ENCODE measurements at places on chromosomes 3 and 15.

DNA sequence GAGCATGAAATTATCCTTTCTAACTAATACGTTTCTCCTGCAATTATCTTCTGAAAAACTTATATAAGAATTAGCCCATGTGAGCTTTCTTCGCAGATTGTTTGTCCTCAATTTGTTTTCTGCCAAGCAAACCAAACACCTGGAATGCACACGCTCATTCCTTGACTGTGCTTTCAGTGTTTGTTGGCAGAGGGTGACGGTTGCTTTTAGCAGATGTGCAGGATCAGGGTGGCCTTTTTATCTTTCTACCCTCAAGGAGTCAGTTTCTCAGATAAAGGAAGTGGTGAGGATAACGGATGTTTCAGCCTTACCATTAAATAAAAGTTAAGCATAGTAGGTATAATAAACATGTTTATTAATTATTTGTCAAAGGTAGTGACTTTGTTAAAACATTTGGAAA is 15.2 kb downstream of the ARPP21 start:
- no peak for DNase-seq

DNA sequence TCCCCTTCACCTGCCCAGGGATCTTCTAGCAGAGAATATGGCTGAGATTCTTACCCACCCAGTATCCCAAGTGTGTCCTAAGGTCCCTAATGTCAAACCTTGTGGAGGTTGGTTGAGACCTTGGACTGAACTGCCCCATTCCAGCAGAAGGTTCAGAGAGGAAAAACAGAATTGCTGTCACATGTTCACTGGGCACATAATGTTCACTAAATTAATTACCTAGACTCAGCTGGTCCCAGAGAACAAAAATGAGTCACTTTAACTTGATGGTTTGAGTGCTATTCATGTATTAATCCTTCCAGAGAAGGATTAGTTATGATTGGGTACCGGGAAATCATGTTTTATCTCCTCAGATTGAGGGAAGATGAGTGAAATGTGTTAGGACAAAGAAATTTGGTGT is 171.3 kb upstream of the GADL1 start:
- no peak for DNase-seq

DNA sequence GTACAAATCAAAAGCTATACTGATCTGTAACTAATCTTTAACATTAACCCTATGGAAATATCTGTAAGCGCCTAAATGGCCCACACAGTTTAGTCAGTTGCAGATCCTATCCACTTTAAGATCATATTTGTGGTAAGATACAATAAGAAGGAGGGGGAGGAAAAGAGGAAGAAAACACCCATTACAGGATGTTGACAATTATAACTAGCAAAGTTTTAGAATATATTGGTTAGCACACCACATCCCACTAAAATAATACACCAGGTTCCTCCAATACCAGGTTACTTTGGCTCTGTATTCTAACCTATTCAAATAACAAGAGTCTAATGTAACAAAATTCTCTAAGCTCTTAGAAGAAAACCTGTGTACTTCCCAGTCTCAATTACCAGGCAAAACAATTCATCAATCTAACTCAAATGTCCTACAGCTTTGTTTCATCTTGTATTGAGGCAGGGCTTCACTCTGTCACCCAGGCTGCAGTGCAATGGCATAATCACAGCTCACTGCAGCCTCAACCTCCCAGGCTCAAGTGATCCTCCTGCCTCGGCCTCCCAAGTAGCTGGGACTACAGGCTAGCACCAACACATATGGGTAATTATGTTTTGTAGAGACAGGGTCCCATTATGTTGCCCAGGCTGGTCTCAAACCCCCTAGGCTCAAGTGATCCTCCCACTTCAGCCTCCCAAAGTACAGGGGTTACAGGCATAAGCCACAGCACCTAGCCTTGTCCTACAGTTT is 4.2 kb downstream of the SLC4A7 start:
- no peak for DNase-seq

GRCh38 chr3:168625477-168625876 is 529.8 kb upstream of the GOLIM4 start:
- DNase-seq, result no peak

- DNase-seq, result no peak
Measured at GRCh38 chr15:45354711-45355110, 23.6 kb downstream of the GATM start.

DNA sequence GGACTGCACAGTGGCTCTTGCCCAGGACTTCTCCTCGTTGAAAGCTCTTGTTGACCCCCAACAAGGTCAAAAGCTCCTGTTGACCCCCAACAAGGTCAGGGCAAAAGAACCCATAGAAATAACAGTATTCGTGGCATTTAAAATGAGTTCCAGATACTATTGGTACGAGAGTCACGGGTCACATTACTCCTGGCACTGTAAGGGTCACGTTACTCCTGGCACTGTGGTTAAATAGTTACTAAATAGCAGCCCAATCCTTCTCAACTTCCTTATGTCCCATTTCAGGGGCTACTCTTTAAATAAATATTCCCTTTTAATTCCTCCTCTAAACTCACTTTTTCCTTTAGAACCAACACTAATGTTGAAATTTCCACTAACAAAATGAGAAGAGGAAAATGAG is 18.2 kb upstream of the ADCY5 start:
- DNase-seq, result no peak

- no peak for DNase-seq
Measured at GRCh38 chr3:72797773-72798543, 50.3 kb downstream of the SHQ1 start.

DNA sequence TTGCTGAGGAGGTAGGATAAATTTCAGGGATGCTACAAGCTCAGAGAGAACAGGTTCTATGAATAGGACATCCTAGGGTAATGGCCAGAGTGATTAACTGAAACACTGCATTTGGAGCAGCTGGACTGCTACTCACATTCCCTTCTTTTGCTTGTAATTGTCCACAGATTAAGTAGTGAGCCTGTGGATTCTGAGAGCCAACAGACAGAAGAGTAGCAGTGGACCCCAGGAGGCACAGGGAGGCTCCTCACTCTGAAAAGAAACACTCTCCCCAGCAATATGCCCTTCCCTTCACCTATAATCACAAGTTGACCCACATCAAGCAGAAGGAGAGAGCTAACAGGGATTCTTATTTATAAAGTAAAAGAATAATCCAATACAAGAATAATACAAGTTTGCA is 10.6 kb upstream of the RFX7 start:
- no peak for DNase-seq

DNA sequence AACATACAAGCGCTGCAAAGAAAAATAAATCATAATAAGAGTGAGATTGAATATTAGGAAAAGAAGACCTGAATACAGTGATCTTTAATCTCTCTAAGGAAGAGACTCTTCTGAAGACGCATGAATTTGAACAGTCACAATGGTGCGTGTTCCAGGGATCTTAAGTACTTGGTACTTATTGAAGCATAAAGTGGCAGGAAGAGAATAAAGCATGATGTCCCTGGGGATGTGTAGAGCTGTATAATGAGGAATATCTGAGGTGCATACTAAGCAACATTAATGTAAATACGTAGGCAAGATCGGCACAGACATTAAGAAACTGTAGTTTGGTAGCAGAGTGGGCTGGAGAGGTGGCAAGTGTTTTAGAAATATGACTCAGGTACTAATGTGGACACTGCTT is 246.2 kb upstream of the MCTP2 start:
- DNase-seq, result no peak

GRCh38 chr15:93035092-93035915 is 53.7 kb downstream of the RGMA start:
- no peak for DNase-seq

DNA sequence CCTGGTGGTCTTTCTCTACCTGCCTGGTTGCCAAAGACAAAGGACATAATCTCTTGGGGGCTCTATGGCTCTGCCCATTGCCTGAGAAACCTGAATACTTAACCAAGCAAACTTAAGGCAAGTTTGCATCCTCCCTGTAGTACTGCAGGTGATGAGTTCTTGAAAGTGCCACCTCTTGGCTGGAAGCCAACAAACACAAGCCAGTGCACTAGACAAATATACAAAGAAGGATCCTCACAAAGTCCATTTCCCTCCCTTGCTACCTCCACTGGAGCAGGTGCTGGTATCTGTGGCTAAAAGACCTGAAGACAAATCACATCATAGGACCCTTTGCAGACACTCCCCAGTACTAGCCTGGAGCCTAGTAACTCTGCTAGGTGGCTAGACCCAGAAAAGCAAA is 772.3 kb downstream of the SI start:
- no peak for DNase-seq

DNA sequence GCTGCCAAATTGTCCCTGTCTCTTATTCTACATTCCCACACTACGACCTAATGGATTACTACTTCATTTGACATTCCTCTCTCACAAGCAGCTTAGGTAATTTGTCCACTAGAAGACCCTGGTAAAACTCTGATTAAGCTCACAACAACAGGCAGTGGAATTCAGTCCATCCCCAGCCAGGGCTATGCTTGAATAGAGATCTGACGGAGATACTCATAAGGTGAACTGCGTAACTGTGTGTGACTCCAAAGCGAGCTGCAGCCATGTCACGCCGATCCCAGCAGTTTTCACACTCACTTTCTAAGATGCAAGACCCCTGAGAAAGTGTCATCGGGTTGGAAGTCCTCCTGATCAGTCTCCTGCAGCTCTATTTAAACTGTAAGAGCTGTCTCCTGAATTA is 25.7 kb upstream of the ROBO2 start:
- DNase-seq, result no peak

DNA sequence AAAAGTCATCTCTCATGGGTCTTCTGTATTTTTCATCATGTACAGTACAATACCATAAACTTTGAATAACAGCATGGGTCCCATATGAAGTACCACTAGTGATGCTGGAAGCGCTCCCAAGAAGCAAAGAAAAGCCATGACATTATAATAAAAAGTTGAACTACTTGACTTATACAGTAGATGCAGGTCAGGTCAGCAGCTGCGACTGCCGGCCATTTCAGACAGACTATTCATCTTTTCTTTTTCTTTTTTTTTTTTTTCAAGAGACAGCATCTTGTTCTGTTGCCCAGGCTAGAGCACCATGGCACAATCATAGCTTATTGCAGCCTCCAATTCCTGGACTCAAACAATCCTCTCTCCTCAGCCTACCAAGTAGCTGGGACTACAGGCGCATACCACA is 10.2 kb downstream of the RAF1 start:
- no peak for DNase-seq

- DNase-seq, result no peak
Measured at GRCh38 chr3:149366031-149366430, 11.4 kb downstream of the TM4SF1 start.

- no peak for DNase-seq
Measured at GRCh38 chr3:111237946-111238345, 166.3 kb downstream of the NECTIN3 start.

- no peak for DNase-seq
Measured at GRCh38 chr15:29616512-29616911, 205.8 kb downstream of the TJP1 start.

GRCh38 chr3:25266677-25267076 is 161.4 kb upstream of the RARB start:
- no peak for DNase-seq

- DNase-seq, result no peak
Measured at GRCh38 chr15:40893019-40893670, 1.1 kb upstream of the VPS18 start.

All from amygdala (tissue), 56 donors.